ENCODE measurements at places on chromosomes 3 and 15.

DNA sequence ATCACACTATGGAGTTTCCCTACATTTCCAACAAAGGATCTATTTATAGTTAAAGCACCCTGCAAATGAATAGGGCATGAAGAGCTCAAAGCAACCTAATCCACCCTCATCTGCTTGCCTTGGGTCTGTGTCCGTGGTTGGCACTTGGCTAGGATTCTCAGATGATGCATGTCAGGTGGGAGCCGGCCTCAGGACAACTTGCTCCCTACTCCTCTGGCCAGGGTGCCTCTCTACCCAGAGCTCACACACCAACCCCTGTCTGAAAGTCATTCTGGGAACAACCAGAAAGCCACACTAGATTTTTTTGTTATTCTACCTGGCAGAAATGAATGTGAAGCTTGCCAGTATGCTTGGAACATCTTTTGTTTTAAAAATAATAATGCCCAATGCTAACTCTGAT, 13.2 kb downstream of the ARHGEF3 start:
- no peak overlapping the region for H3K4me3 ChIP-seq
- H3K36me3 ChIP-seq: no peaks in the 10 kb centered on the region
- peaks cover 9% of the 10 kb centered on the region for H3K4me1 ChIP-seq
- no peak for DNase-seq

GRCh38 chr3:117836296-117836695, 1126.7 kb downstream of the TUSC7 start:
- no peaks in the 10 kb centered on the region for H3K36me3 ChIP-seq
- no peak overlapping the region for H3K27ac ChIP-seq
- H3K4me3 ChIP-seq: no peak overlapping the region
- no peaks in the 10 kb centered on the region for H3K27me3 ChIP-seq

GRCh38 chr3:3149560-3149959, 22.8 kb downstream of the TRNT1 start:
- H3K27me3 ChIP-seq: no peaks in the 10 kb centered on the region
- no peaks in the 10 kb centered on the region for H3K4me1 ChIP-seq
- H3K36me3 ChIP-seq: peaks cover 8% of the 10 kb centered on the region
- no peak for DNase-seq
- no peak overlapping the region for H3K4me3 ChIP-seq
- H3K27ac ChIP-seq: no peak overlapping the region

GRCh38 chr15:32936976-32937375, 219.2 kb downstream of the GREM1 start:
- no peaks in the 10 kb centered on the region for H3K27me3 ChIP-seq
- no peaks in the 10 kb centered on the region for H3K36me3 ChIP-seq
- DNase-seq: no peak
- no peak overlapping the region for H3K27ac ChIP-seq
- H3K4me3 ChIP-seq: no peak overlapping the region
- H3K4me1 ChIP-seq: no peaks in the 10 kb centered on the region

DNA sequence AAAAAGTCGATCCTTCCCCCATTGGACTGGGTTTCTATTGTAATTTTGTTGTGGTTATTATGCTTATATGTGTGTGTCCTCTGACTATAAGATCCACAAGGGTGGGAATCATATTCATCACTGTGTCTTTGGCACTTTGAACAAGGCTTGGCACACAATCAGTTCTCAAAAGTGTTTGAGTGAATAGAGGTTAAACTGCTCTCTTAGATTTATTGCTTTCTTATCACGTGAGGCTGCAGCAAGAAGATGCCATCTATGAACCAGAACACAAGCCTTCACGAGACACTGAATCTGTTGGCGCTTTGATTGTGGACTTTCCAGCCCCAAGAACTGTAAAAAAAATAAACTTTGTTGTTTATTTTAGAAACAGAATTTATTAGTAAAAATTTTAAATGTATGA, 295.0 kb upstream of the MDFIC2 start:
- no peaks in the 10 kb centered on the region for H3K36me3 ChIP-seq
- H3K4me1 ChIP-seq: no peaks in the 10 kb centered on the region
- H3K4me3 ChIP-seq: no peak overlapping the region
- H3K27ac ChIP-seq: no peak overlapping the region
- H3K27me3 ChIP-seq: no peaks in the 10 kb centered on the region

DNA sequence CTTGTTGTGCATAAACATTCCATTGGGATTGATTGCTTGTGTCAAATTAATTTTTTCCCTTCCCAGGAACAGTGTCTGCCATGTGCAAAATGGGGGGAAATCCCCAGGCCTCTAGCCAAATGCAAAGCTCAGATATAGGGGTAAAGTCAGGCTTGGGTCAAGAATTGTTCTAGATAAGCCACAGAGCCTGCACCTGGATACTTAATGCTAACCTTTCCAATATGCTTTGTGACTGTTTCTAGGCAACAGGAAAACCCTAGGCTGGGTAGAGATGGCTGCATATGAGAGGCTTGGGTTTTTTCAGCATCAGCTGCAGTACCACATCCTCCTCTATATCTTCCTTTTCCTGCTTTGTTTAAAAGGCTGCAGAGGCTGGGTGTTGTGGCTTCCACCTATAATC, 61.9 kb upstream of the ROPN1 start:
- H3K36me3 ChIP-seq: no peaks in the 10 kb centered on the region
- H3K27ac ChIP-seq: no peak overlapping the region
- no peak for DNase-seq
- H3K4me1 ChIP-seq: no peaks in the 10 kb centered on the region

GRCh38 chr15:52154896-52155865, 36.0 kb downstream of the GNB5 start:
- H3K4me3 ChIP-seq: no peak overlapping the region
- no peaks in the 10 kb centered on the region for H3K27me3 ChIP-seq
- DNase-seq: no peak

- no peak overlapping the region for H3K27ac ChIP-seq
- DNase-seq: no peak
- peaks cover 10% of the 10 kb centered on the region for H3K36me3 ChIP-seq
- no peaks in the 10 kb centered on the region for H3K27me3 ChIP-seq
Observed at GRCh38 chr3:42635111-42635510, 18.4 kb upstream of the ZBTB47 start.

- H3K4me3 ChIP-seq: no peak overlapping the region
- H3K27ac ChIP-seq: no peak overlapping the region
- H3K36me3 ChIP-seq: no peaks in the 10 kb centered on the region
- H3K27me3 ChIP-seq: no peaks in the 10 kb centered on the region
Observed at GRCh38 chr15:59924096-59924495, 80.0 kb upstream of the FOXB1 start.

DNA sequence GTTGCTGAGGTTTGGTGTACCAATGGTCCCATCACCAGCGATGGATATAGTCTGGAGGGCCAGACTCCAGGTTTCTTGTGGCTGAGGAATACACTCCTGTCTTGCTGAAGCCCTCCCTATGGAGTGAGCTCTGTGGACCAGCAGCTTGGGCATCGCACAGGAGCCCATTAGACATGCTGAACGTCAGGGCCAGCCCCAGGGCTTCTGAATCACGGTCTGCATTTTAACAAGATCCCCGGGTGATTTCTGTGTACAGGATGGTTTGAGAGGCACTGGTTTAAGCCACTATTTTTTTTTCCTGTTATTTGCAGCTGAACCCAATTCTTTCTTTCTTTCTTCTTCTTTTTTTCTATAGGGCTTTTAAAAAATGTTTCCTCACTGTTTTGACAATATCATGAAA, 69.5 kb upstream of the XCR1 start:
- H3K27me3 ChIP-seq: no peaks in the 10 kb centered on the region
- no peak overlapping the region for H3K4me3 ChIP-seq
- no peaks in the 10 kb centered on the region for H3K36me3 ChIP-seq
- no peak for DNase-seq
- no peak overlapping the region for H3K27ac ChIP-seq

DNA sequence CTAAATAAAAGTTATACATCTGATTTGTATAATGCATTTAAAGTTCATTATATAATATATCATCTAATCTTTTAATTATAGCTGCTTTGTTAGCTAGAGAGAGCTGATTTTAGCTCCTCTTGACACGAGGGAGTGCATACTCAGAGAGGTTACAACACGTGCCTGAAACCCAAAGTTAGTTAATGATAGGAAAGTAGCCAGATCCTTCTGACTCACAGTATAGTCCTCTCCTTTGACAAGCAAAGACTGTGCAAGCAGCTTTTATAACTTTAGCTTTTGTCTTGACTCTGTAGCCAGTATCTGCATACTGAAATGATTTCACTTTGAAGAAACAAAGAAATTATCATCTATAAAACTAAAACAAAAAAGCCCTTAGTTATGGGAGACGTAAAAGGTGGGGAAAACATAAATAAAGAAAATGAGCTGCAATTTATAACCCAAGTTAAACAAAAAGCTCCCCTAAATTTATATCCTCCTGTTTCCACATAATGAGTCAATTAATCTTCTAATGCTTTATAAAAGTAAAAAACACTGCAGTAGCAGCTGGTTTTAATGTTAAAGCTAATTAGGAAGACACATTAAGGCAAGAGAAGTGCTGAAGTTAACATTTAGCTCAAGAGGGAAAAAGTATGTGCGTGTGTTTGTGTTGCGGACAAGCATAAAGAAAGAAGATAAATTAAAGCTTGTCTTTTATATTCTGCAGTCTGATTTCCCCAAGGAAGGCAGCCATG, 13.1 kb downstream of the GABRR3 start:
- H3K36me3 ChIP-seq: no peaks in the 10 kb centered on the region
- H3K4me1 ChIP-seq: no peaks in the 10 kb centered on the region

DNA sequence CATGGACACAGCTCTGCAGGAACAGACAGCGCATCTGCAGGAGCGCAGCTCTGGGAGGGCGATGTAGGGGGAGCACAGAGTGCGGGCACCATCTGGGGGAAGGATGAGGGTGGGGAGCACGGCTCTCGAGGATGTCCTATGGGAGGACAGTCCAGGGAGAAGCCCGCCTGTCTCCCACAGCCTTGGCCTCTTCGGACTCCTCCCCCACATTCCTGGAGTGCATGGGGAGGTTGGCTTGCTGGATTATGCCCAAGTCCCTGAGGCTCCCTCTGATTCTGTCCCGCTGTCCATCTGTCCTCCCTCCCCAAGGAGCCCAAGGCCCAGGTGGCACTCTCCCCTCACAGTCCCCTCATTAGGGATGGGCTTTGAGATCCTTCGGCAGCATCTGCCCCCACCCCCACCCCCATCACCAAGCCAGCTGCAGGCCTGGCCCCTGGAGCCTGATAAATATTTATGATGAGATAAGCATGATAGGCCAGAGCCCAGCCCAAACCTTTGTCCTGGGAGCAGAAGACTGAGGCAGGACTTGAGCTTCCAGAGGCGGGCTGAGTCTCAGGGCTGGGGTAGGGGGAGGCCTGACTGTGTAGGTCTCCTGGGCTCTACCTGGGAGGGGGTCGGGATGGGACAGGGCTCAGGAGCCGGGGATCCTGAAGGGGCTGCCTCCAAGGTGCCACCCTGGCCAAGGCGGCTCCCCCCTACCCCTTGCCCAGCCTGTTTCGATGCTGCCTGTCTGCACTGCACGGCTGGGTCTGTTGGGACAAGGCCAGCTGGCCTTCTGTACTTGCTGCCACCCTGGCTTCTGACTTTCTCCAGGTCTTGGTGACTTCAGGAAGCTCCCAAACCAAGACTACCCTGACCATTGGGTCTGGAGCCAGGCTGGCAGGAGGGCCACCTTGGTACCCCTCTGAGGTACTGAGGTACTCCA, 28.6 kb upstream of the SEMA3F start:
- no peaks in the 10 kb centered on the region for H3K4me1 ChIP-seq
- no peaks in the 10 kb centered on the region for H3K36me3 ChIP-seq
- no peak for DNase-seq
- no peak overlapping the region for H3K27ac ChIP-seq

DNA sequence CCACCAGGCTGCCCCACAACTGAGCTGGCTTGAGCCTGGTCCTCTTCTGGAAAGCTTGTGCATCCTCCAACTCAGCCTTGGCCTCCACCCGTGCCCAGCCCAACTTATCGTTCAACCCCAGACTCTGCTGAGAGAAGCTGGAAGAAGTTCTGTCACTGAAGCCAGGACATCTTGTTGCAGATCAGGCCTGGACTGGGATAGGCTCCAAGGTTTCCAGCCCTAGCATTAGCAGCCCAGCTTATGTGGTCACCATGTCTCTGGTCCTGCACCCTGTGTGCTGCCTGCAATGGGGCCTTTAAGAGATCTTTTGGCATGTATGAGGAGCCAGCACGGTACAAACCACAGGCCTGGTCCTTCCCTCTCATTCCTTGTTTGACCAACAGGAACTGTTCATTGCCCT, 15.2 kb upstream of the CAMP start:
- no peaks in the 10 kb centered on the region for H3K4me1 ChIP-seq
- no peaks in the 10 kb centered on the region for H3K36me3 ChIP-seq
- no peak for DNase-seq
- no peak overlapping the region for H3K27ac ChIP-seq

- H3K4me1 ChIP-seq: no peaks in the 10 kb centered on the region
- no peaks in the 10 kb centered on the region for H3K27me3 ChIP-seq
- H3K36me3 ChIP-seq: no peaks in the 10 kb centered on the region
- DNase-seq: peak; percentile 39
Observed at GRCh38 chr15:96333131-96334016, 2.9 kb downstream of the NR2F2 start.

DNA sequence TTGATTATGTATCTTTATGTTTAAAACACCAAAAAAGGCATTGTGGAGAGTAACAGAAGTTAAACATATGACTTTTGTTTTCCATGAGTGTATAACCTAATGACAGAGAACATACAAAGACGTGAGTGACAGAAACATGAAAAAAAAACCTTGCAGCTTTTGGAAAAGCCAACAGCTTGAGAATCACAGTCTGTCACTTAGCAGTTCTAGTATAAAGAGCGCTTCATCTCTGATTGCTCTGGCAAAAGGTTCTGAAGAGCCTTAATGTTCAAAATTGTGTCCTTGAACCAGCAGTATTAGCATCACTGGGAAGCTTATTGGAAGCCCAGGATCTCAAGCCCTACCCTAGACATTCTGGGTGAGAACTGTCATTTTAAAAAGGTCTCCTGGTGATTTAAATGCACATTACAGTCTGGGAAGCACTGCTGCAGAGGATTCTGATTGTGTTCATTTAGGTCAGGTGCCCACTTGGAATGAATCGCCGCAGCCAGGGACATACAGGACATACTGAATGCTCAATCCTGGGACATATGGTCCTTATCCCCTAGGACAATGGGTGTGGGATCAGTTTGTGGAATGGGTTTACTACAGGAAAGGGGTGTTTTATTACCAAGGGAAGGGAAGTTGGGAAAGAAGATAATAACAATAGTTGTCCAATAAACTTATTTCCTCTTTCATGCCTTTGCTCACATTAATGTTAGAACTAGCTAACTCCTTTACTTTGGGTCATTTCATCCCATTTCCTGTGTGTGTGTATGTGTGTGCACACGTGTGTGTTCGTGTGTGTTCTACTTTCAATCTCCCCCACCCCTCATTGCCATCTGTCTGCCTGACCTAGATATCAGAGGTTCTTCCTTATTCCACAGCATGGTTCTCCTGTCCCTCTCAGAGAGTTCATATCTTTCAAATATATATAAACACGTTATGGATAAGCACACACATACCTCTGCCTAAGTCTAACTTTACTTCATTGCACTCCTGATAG, 55.0 kb downstream of the LRRC49 start:
- H3K36me3 ChIP-seq: no peaks in the 10 kb centered on the region
- H3K27ac ChIP-seq: no peak overlapping the region
- DNase-seq: no peak
- no peaks in the 10 kb centered on the region for H3K27me3 ChIP-seq
- no peaks in the 10 kb centered on the region for H3K4me1 ChIP-seq
